ENCODE measurements at places on chromosomes 7 and 10.

- no peak for DNase-seq
These were observed 71.1 kb downstream of the CFAP58 start for GRCh38 chr10:104424719-104425118.

DNA sequence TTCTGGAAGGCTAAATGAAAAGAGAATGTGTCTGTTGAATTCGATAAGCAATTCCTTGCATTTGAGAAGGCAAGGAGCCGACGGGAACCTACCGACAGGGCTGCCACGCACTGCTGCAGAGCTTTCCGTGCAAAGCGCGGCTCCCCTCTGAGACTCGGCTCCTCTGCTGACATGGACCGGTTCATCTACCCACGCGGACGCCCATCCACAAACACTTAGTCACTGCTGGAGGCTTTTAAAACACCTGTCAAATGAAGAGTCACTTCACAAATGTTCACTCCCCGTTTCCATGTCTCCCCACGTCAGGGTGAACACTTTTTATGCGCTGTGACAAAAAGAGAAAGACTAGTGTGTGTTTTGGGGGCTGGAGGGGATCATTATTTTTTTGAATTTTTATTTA lies 32.0 kb downstream of the AMZ1 start:
- DNase-seq = no peak

- DNase-seq = no peak
These were observed 44.4 kb upstream of the TCERG1L start for GRCh38 chr10:131355881-131356280.

GRCh38 chr7:155576416-155576815 lies 30.1 kb upstream of the CNPY1 start:
- no peak for DNase-seq

- no peak for DNase-seq
These were observed 59.3 kb upstream of the VWC2 start for GRCh38 chr7:49714182-49714581.

DNA sequence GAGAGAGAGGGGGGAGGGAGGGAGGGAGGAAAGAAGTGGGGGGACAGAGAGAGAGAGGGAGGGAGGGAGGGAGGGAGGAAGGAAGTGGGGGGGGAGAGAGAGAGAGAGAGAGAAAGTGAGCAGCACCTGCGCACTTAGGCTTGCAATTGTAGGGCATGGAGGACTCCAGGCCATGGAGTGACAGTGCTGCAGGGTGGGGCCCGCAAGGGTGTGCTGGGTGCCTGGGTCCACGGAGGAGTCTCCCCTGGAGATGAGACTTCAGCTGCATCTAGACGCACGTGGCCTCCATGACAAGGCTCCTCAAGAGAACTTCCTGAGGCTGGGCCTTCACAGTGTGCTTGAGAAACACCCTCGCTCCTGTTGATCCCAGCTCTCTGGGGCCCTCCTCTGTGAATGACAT lies 44.5 kb downstream of the CLRN3 start:
- DNase-seq = no peak

- no peak for DNase-seq
These were observed 99.2 kb downstream of the FOXL3 start for GRCh38 chr7:388961-389701.

GRCh38 chr10:49417311-49418052 lies 21.6 kb upstream of the DRGX start:
- no peak for DNase-seq

GRCh38 chr7:139567647-139568345 lies 44.3 kb downstream of the CLEC2L start:
- no peak for DNase-seq

GRCh38 chr7:47149971-47150370 lies 431.9 kb downstream of the TNS3 start:
- DNase-seq = no peak

Data from activated CD8-positive, alpha-beta memory T cell treated with anti-CD3 and anti-CD28 coated beads for 1 hour (primary cell).